ENCODE measurements at places on chromosomes 5 and 9.

DNA sequence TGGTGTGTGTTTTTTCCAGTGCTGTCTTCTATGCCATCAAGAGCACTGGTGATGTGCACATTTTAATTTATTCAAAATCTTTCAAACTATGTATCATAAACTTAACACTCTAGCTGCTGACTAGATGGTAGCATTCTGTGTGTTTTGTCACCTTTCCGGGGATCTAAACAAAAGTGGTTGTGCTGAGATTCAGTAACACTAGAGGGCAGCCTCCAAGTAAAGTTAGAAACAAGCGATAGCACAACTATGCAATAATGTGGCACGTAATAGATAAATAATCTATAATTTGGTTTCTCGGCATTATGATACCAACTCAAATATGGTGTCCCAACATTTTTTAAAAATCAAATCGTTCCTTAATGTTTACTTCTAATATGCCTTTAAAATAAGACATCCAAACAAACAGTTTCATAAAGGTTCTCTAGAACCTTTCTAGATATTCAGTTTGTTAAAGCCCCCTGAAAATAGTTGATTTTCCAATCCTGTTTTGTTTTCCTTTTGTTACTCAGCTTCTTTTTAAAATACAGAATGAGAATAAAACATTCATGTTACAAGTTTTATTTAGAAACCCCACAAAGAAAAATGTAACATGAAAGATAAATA lies 16.9 kb downstream of the SEMA6A start:
- no peak for DNase-seq

DNA sequence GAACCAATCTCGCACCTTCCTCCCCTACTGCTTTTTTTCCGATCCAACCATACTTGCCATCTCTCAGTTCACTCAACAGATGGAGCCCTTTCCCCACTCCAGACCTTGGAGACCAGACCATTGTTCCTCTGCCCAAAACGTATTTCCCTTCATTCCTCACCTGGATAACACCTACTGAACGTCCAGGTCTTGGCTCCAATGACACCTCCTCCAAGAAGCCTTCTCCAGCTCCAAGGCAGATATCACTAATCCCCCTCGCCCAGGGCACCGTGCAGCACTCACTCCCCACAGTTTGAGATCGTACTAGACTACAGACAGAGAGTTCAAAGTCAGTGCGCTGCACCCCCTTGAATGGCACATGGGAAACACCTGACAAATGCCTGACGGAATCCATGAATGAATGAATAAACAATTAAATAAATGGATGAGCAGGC lies 47.1 kb upstream of the AKNA start:
- DNase-seq = no peak

- DNase-seq = no peak
These were observed 816.8 kb downstream of the MTRR start for GRCh38 chr5:8685704-8686103.

- no peak for DNase-seq
These were observed 106.7 kb downstream of the SERINC5 start for GRCh38 chr5:80149161-80149609.

DNA sequence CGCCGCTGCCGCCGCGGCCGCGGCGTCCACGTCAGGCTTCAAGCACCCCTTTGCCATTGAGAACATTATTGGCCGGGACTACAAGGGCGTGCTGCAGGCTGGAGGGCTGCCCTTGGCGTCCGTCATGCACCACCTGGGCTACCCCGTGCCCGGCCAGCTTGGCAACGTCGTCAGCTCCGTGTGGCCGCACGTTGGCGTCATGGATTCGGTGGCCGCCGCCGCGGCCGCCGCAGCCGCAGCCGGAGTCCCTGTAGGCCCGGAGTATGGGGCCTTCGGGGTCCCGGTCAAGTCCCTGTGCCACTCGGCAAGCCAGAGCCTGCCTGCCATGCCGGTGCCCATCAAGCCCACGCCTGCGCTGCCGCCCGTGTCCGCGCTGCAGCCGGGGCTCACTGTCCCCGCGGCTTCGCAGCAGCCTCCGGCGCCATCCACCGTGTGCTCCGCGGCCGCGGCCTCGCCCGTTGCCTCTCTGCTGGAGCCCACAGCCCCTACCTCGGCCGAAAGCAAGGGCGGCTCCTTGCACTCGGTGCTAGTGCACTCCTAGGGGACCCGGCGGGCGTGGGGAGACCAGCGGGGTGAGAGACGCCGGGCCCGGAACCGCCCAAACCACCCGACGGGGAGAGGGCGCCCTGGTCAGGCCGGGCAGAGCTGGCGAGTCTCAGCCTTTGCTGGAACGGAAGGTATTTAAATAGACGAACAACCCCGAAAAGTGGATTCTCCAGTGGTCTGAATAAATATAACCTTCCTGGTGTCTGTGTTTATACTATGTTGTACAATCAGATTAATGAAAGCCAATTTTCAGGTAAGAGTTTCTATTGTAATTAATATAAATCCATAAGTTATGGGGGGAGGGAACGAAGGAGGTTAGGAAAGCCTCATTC lies 1.2 kb downstream of the FOXB2 start:
- DNase-seq = no peak

DNA sequence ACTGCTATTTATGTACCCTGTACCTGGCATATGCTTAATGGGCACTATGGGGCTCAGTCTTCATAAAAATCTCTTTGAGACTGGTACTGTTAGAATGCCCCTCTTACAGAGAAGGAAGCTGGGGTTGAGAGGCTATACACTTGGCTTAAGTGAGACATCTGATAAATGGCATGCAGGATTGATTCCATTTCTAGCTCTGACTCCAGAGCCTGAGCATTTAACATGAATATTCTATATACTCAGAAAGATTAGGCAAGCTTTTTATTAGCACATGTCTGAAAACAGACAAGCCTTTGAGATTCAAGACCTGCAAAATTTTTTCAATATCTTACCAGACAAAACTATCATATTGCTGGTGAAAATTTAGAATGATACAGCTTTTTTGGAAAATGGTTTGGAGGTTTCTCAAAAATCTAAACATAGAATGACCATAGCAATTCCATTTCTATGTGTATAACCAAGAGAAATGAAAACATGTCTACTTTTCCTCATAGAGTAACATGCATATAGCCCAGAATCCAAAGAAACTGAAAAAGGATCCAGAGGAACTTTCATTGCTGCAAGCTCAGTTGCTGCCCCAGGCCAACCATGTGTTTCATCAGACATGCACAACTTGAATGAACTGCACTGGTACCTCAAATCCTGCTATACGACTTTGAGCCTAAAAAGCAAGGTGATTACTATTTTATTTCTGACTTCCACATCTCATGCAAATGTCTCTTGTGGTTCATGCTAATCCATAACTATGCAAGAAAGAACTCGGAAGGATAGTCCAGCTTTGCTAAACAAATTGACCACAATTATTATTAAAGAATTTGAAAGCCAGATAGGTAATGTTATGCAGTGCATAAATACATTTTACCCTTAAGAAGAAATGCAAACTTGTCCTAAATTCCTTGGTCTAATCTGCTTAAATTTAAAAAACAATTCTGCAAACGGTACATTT lies 389.0 kb upstream of the GRIA1 start:
- no peak for DNase-seq

DNA sequence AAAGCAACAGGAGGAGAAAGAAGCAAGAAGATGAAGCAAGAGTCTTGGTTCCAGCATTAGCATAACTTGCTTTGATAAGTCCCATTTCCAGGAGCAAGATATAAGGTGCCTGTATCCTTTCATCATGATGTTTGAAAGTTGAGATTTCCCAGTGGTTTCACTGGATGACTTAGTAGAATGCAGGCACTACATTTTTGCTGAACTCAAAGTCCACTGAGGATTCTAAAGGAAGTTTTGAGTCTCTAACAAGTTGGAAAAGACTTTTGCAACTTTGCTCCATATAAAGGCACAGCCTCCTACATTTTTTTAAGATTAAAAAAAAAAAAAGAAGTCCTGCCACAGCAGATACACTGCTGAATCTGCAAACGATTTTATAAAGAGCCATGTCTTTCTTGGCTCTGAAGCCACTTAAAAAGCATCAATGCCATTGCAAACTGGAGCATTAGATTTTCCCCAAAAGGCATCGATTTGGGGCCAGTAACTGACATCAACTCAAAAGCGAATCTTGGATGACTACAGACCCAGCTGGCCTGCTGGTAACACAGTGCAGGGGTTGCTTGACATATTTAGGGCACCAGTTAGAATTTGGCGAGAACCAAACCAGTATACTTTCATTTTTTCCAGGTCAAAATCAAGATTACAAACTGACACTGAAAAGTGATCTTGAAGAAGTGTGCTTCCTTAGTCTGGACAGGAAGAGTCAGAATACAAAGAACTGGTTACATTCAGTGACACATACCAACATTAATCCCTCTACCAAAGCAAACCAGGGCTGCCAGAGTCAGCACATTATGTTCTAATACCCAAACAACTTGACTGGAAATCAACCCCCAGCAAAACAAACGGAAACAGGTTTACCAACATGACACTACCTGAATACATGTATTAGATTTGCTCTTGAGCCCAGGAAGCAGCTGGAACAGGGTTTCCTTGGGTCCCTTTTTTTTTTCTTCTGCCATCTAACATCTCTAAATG lies 39.1 kb upstream of the KCNV2 start:
- no peak for DNase-seq

DNA sequence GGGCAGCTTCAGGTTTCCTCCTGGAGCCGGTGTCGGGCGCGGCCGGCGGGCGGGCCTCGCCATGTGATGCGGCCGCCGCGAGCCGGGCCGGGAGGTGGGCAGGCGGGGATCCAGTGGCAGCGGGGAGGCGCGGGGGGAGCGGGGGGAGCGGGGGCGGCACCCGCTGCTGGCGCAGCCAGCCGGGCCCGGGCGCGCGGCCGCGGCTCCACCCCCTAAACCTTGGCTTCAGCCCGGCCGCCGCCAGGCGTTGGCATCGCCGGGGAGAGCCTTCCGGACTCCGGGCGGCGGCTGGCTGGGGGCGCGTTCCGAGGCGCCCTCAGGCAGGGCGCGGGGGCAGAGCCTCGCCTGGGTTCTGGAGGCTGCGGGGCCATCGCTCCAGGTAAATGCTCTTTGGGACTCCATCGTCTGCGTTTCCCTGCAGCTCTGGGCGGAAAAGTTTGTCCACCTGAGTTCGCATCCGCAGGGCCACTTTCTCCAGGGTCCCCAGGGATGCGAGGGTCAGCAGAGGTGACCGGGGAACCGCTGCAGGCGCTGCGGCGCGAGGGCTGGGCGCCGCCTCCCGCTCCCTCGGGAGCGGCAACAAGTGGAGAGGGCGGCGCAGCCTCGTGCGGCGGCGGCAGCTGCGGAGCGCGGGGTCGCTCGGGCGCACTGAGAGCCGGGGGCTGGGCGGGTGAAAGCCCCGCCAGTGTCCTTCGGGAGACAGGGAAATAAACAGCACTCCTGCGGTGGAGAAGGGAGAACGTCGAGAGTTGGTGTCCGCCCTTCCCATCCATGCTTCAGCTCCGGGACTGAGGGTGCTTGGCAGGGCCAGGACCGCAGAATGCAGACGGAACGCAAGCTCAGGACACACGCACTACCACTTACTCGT lies at the start of gene ARHGEF28:
ARHGEF28 (plus strand) TSS at position 253 of the 868 bp plus-strand sequence. CDS start 58,656 bp downstream, outside the sequence.
- DNase-seq = peak; percentile 37

DNA sequence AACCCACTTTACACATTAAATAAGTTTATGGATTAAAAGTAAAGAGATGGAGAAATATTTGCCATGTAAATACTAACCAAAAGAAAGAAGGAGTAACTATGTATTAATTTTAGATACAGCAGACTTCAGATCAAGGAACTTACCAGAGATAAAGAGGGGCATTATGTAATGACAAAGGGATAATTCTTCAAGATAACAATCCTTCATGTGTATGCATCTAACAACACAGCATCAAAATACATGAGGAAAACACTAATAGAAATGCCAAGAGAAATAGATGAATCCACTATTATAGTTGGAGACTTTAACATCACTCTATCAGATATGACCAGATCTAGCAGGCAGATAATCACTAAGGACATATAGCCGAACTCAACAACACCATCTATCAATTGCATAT lies 149.8 kb upstream of the ANKRD55 start:
- DNase-seq = no peak

GRCh38 chr5:151492729-151493128 lies 45.3 kb downstream of the SLC36A1 start:
- DNase-seq = no peak

DNA sequence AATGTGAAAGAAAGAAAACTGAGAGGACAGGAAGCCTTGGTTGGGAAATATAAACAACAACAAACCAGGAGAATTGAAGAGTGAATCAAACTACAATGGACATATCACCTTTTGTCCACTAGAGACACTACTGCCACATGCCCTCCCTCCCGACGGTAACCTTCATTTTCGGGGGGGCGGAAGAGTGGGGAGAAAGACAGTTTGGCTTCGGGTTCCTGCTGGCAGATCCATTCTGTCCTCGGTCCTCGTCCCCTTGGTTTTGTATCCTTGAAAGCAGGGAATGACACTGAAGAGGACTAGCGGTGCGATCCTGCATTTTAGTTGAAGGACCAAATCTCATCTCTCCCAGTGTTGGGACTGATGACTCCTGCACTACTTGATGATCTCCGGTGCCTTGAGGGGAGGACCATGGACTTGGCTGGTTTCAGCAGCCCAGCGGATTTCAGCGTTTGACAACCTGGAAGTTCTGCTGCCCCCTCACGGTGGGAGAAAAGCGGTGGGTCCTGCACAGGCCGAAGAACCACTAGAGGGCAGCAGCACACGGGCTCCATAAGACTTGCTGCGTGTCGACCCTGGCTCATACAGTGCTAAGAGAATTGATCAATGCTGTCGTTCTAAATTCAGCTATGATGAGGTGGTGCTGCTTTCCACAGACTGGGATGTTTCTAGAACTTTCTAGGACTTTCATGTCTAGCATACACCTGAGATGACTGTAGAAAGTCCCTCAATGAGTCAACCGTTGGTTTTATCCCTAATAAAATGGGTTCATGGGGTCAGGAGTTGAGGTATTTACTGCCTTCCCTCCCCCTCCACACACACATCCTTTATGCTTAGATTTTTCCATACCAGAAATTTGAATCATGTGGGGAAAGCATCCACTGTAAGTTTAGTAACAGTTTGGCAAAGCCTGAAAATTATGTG lies 15.1 kb upstream of the ZNF131 start:
- peak; percentile 67 for DNase-seq

DNA sequence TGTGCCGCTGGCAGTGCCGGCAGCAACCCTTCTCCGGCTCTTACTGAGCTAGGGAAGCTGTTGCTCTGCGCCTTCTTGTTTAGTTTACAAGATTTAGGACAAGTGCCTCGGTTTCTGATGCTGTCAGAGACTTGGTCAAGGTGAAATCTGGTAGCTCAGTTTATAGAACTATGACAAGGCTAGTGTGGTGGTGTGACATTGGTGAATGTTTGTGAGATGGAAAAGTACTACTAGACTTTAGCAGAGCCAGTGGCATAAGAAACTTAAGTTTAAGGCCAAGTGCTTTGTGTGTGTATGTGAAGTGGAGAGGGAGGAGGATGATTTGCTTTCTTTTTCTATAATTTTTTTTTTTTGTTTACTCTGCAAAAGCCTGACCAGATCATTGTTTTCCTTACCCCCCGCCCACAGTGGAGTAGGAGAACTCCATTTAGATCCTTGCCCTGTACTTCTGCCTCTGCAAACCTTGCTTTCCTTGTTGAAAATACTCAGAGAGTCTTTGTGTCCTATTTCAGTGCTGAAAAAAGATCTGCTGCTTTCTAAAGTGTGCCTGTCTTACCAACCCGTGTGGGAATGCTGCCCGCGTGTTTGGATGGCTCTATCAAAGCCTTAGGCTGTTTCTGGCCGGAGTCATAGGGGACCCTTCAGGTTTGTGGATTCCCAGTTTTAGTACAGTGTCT lies 75.9 kb downstream of the TRIO start:
- no peak for DNase-seq

- DNase-seq = no peak
These were observed 141.8 kb upstream of the MAST4 start for GRCh38 chr5:66454186-66455078.

Data from GM12892 (cell line).